ENCODE measurements at places on chromosomes 16 and 17.

DNA sequence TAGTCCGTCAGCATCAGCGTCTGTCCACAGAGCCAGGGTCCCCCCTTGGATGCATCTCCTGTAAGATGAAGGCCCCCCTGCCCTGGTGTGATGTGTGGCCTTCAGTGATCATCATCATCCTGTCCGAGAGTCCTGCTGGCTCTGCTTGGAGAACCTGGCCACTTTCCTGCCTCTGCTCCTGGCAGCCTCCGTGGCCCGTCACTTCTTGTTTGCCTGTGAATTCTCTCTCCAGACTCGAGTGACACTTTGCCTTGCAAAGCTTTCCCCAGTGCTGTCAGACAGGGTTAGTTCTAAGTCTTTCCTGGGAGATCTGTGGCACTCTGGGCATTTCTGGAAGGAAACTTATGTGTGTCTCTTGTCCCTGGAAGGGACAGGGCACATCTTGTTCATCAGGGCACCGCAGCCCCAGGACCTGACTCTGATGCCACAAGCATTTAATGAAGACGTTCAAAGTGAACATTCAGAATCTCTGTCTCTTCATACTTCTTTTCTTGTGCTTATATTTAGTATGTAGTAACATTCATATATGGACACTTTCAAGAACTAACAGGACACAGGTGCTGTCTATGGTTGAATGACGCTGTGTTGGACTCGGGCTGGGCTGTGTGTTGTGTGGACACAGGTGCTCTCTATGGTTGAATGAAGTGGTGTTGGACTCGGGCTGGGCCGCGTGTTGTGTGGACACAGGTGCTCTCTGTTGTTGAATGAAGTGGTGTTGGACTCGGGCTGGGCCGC, 68.5 kb downstream of the RPTOR start:
- no peak for DNase-seq

DNA sequence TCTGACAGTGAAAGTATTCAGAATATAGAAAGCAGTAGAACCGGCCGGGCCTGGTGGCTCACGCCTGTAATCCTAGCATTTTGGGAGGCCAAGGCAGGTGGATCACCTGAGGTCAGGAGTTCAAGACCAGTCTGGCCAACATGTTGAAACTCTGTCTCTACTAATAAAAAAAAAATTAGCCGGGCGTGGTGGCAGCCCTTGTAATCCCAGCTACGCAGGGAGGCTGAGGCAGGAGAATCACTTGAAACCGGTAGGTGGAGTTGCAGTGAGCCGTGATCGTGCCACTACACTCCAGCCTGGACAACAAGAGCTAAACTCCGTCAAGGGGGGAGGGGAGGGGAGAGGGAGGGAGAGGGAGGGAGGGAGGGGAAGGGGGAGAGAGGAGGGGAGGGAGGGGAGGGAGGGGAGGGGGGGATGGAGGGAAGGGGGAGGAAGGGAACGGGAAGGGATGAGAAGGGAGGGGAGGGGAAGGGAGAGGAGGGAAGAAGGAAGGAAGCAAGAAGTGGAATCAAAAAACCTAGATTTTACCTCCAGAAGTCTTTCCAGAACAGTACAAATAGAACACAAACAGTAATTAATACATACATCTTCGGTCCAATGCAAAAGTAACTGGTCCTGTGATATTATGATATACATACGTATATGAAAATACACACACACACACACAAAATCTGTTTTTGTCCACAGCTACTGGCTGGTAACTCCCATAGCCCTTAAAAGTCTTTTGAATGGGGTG, 10.9 kb upstream of the NT5C start:
- DNase-seq, result no peak

DNA sequence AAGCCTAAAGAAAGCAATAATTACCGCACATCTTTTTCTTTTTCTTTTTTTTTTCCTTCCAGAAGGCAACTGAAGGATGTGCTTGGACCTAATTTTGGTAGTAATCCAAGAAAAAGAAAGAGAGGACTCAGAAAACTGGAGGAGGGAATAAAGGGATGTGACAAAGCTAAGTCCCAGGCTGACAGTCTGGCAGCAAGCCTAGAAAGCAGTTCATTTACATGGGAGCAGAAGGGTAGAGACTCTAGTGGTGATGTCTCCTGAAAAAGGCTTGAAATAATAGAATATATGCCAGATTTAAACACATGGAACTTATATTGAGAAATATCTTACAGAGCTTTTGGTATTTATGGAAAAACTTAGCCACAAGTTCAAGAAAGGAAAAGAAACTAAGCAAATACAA, 101.0 kb upstream of the SHISA6 start:
- no peak for DNase-seq

GRCh38 chr17:78140169-78141051, 5.8 kb upstream of the C17orf99 start:
- peak; percentile 54 for DNase-seq

DNA sequence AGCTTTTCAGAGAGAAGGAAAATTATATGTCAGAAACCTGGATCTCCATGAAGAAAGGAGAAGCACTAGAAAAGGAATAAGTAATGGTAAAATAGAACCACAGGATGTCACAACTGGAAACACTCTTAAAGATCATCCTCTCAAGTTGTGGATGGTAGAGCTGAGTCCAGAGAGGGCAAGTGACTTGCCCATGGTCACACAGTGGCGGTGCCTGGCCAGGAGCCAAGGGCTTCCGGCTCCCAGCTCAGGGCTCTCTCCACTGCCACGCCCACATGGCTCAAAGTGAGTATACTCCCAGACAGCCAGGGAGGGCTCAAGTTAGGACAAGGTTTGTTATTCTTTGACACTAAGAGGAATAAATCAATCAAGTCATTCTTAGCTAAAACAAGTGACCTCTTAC, 159.8 kb downstream of the COPRS start:
- DNase-seq, result no peak

GRCh38 chr16:51845586-51846305, 694.7 kb upstream of the SALL1 start:
- no peak for DNase-seq

GRCh38 chr17:72520665-72521303, 400.0 kb downstream of the SOX9 start:
- DNase-seq, result no peak

DNA sequence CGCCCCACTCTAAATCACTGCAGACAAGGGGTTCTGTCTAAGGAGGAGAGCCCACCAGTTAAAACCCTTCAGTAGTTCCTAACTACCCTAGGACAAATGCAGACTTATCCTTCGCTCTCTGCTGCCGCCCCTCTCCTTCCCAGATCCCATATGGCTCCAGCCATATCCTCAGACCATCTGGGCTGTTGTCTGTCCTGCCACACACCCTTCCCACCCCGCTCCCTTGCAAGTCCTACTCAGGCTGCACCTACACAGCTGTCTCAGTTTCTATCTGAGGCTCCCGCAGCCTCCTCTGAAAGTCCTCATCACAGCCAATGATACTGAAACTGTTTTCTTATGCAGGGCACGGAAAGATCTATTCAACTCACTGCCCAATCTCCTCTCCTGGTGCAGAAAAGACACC, 720 bp upstream of the BCKDK start:
- no peak for DNase-seq

- no peak for DNase-seq
Measured at GRCh38 chr17:17060930-17061329, 18.7 kb downstream of the MPRIP start.

GRCh38 chr17:80761110-80761871, 216.7 kb downstream of the RPTOR start:
- DNase-seq, result no peak

DNA sequence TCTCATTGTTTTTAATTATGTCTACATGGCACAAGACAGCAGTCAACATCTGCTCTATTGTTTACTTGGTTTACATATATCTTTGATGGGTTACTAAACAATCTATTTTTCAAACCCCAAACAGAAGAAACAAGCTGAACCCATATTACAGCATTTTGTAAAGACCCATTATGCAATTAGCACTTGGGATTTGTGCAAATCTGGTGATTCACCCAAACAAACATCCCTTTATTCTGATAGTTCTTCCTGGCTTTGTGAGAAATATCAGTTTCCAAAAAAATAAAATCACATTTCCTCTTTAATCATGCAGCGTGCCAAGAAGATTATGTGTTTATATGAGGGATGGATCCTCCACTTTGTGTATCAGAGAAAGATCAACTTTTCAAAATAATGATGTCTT, 16.8 kb upstream of the RBFOX1 start:
- no peak for DNase-seq

- DNase-seq, result no peak
Measured at GRCh38 chr17:74892974-74893911, at the start of gene FADS6. TSS of gene FADS6 (minus strand) at chr17:74893633. CDS start at chr17:74893595, 38 bp downstream.

GRCh38 chr17:15112846-15113617, 152.1 kb downstream of the PMP22 start:
- DNase-seq, result no peak

DNA sequence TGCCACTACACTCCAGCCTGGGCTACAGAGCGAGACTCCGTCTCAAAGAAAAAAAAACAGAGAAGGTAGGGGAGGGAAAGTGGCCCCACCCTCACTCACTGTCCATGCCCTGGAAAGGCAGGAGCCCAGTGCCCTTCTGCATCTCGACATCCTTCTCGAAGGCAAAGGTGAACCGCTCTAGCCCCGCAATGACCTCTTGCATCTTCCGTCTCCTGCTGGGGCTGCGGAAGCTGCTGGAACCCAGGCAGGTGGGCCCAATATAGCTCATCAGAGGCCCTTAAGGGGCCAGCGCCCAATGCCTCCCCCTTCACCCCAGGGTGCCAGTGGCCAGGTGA, at the start of gene CPSF4L:
Gene CPSF4L, minus strand, starts transcription at position 264 of the 335 bp plus-strand sequence. Its CDS starts 62 bp downstream, at position 202.
- DNase-seq, result no peak

- DNase-seq, result no peak
Measured at GRCh38 chr16:1072526-1073261, at the start of gene SSTR5. TSS of gene SSTR5 (plus strand) at chr16:1072747. CDS start at chr16:1078869, 6,122 bp downstream.

- no peak for DNase-seq
Measured at GRCh38 chr16:21590796-21591195, 8.6 kb upstream of the METTL9 start.

DNA sequence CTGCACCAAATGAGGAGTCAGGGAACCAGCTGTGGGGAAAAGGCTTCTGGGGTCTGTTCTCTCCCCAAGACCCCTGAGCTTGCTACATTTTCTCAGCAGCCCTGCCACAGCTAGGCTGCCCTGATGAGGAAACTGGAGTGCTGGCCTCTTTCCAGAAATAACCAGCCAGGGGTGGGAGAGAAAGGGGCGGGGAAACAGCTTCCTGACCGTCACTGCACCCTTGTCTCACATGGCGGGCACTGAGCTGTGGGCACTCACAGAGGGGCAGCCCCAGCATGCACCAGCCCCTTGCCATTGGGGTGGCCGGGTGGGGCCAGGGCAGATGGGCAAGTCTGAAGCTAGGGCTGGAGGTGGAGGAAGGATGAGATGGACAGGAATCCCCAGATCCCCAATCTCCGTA, 2.9 kb downstream of the SRL start:
- DNase-seq, result no peak

- peak; percentile 71 for DNase-seq
Measured at GRCh38 chr17:72422505-72423285, 301.9 kb downstream of the SOX9 start.

- peak; percentile 62 for DNase-seq
Measured at GRCh38 chr17:4908711-4909496, 6.0 kb upstream of the CHRNE start.

DNA sequence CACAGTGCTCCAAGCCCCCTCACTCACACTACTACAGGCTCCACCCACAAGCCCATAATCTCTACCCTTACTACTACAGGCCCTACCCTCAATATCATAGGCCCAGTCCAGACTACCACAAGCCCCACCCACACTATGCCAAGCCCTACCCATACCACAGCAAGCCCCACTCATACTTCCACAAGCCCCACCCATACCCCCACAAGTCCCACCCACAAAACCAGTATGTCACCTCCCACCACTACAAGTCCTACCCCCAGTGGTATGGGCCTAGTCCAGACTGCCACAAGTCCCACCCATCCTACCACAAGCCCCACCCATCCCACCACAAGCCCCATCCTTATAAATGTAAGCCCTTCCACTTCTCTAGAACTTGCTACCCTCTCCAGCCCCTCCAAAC, 13.8 kb downstream of the RIPOR1 start:
- no peak for DNase-seq

DNA sequence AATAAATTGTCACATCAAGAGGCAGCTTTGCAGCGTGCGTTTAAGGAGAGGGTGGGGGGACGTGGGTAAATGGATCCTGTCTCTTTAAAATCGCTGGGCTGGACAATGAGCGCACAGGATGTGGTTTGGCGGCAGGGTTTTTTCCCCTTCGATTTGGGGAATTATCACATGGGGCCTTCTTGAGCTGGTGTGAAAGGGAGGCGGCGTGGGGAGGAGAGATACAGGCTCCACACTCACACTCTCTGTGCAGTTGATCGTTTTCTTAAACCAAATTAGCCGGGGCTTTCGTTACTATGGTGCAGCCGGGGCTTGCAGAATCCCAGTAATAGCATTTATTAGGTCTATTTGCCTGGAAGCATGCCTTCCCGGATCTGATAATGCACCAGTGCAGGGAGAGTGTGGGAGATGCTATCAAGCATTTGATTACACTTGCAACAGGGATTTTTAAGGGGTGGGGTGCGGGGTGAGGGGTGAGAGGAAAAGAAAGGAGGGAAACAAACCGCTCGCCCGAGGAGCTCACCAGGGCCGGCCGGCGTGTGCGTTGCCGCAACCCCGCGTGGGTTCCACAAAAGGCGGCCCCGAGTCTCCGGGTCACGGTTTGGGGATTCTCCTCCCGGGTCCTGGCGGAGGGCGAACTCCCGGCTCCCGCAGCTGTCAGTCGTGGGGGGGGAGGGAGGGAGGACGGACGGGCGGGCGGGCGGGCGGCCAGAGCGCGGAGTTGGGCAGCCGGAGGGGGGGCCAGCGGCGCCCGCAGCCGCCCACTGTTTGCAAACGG, 58.8 kb upstream of the GSE1 start:
- no peak for DNase-seq

GRCh38 chr16:49158029-49158642, 123.5 kb downstream of the CBLN1 start:
- DNase-seq, result peak; percentile 0

DNA sequence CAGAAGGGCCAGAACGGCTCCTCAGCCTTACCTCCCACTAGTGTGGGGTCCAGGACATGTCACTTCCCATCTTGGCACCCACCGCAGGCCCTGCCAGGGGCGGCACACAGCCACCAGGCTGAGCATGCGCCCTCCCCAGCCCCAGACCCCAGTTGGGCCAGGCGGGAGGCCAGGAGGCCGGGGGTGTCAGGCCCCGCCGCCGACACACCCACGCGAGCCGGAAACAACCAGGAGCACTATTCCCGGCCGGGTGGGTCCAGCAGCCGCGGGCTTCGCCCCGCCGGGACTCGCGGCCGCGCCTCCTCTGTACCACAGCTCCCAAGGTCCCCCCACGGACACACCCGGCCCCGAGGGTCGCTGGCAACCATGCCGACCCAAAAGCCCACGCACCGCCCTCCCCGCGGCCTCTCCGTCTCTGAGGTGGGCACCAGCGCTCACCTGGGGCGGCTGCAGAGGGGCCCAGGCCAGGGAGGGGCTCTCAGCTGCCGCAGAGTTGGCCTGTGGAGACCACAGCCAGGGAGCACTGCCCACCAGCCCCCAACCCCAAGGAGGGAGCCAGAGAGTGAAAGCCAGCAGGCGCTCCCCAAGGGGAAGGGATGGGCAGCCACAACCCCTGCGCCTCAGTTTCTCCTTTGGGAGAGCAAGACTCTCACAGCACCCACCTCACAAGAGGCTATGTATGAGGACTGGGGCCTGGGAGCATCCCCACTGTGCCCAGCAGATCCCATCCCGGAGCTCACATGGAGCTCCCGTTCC, 18.0 kb downstream of the B9D1 start:
- no peak for DNase-seq

GRCh38 chr17:60604686-60605334, 4.8 kb downstream of the PPM1D start:
- peak; percentile 78 for DNase-seq

GRCh38 chr17:74373838-74374606, 6.7 kb downstream of the GPR142 start:
- no peak for DNase-seq
